ENCODE measurements at places on chromosomes 1 and 21.

DNA sequence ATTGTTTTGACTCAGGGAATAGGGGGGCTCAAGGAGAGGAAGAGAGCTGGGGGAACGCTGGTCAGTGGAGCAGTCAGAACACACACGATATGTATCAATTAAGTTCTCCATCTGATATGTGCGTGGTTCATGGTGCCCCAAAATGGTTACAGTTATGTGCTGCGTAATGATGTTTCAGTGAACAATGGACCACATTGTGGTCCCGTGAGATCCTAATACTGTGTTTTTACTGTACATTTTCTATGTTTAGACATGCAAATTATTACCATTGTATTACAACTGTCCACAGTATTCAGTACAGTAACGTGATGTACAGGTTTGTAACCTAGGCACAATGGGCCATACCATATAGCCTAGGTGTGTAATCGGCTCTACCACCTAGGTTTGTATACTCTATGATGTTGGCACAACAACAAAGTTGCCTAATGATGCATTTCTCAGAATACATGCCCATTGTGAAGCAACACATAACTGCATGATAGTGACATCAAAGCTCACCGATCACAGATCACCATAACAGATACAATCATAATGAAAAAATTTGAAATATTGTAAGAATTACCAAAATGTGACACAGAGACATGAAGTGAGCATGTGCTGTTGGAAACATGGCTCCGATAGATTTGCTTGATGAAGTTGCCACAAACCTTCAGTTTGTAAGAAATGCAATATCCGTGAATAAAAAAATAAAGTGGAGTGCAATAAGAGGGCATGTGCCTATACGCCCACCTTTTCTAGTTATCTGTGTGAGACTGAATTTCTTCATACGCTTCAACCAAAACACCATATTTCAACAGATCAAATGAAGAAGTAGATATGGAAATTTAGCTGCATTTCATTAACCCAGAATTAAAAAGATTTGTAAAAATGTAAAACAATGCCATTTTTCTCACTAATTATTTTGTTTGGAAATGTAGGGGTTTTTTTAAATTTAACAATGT lies 14.8 kb upstream of the TMEM54 start:
- DNase-seq: no peak

DNA sequence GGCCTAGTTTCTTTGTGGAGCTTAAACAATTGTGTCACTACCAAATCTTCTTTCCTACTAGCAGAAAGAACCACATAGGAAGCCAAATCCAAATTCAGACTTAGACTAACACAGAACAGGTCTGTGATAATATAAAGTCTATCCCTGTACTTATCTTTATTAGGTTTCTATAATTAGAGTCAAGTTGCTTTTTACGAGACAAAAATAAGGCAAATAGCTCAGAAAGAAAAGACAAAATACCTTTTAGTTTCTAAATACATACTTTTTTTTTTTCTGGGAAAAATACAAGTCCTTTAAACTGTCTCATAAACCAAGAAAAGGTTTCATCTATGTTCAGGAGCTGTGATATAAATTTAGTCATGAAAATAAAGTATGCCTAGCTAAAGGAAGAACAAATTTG lies 78.9 kb upstream of the LBR start:
- no peak for DNase-seq

DNA sequence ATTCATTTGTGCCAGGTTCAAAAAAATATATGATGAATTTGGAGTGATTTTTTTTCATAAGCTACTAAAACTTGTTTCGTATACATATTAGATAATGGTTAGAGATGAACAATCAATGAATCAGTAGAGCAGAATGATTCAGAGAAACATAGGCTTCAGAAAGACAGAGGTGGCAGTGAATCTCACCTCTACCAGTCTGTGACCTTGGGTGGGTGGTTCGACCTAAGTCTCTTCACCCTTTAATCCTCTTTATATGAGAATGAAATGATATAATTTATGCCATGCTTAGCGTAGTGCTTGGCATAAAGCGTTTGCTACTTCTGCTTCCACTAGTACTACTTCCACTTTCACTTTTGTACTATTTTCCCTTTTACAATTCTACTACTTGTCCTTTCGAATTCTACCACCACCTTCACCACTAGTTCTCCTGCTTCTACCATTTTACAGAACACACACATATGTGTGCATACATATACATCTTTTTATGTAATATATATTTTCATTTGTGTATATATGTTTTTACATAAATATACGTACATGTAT lies 45.1 kb downstream of the FYB2 start:
- no peak for DNase-seq

GRCh38 chr1:91803847-91804545 lies 82.0 kb downstream of the TGFBR3 start:
- peak; percentile 28 for DNase-seq

DNA sequence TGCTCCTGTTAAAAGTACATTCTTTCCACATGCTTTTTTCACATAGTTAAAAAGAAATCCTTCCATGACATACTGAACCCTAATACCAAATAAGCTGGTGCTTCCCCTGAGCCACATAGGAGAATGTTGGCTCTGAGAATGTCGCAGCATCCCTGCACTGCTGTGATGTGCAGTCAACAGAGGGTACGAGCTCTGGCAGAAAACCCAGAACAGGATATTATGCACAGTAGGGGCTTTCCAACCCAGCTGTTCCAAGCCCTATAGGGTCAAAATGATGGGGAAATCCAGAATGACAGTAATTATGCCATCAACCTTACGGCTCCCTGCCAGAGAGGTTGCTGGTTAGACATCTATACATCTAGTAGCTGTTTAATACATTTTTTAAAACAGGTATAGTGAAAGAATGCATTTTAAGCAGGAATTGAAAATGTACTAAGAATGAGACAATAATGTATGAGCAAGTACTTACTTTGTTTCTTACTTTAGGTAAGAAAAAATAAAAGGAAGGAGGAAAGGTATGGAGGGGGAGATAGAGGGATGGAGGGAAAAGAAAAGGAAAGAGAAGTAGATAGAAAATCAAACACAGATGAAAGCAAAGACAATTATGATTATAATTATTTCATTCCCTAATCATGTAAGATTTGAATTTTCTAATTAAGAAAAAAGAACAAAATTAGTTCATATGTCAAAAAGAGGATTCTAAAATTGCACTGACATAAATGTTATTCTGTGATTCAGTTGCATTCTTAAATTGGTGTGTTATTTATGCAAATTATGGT lies 126.0 kb downstream of the NR5A2 start:
- no peak for DNase-seq

DNA sequence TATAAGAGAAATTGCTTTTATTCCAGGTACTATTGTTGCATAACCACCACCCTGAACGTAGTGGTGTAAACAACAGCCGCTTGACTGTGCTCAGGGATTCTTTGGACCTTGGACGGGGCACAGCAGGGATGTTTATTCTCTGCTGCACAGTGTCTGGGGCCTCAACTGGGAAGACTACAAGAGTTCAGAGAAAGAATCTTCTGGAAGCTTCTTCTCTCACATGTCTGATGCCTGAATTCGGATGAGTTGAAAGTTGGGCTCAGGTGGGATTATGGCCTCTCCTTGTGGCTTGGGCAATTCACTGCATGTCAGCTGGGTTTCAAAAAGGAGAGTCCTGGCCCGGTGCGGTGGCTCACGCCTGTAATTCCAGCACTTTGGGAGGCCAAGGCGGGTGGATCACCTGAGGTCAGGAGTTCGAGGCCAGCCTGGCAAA lies 19.0 kb upstream of the SSBP3 start:
- no peak for DNase-seq

GRCh38 chr1:226476066-226476465 lies 68.2 kb upstream of the PARP1 start:
- no peak for DNase-seq

GRCh38 chr1:226723657-226724532 lies 15.2 kb downstream of the ITPKB start:
- no peak for DNase-seq

- DNase-seq: no peak
Measured at GRCh38 chr1:212760126-212760823, 31.3 kb downstream of the NSL1 start.

- DNase-seq: no peak
Measured at GRCh38 chr1:205500240-205501233, 3.9 kb upstream of the CDK18 start.

DNA sequence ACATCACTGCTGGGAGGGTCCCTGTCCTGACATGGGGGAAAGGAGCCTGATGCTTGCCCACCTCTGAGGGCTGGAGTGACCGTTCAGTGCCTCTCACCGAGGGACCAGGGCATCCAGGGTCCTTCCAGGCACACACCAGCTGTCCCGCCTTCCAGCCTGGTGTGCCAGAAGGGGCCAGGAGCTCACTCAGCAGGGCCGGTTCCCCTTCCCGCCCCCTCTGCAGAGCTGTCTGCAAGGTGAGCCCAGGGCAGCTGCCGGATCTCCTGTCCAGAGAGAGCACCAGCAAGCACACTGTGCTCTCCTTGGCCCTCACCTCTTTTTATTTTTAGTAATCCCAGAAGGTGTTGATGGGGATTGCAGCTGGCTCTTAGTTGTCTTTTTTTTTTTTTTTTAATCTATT lies 16.9 kb downstream of the H6PD start:
- no peak for DNase-seq

DNA sequence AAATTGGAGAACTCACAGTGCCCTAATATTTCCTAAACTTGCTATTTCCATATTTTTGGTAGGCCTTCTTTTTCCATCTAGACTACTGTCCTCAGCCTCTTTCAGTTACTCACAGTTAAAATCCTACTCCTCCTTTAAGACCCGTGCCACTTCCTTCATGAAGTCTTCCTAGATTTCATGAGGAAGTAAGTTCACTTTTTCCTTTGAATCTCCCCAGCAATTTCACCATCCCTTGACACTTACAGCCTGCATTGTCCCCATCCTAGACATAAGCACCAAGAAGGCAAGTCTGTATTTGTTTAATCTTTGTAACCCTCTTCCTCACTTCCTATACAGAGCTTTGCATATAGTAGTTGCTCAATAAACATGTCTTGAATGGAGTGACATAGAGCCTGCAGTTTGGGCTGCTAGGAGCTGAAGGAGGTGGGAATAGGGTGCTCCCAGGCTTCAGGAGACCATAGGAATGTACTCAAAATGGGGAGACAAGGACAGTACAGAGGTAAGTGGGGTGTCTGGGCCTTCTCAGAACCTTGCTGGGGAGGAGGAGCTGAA lies 5.3 kb upstream of the GPR61 start:
- DNase-seq: no peak

GRCh38 chr1:57024428-57024827 lies 58.6 kb upstream of the C8B start:
- DNase-seq: no peak

GRCh38 chr1:2112280-2112701 lies 62.1 kb downstream of the PRKCZ start:
- no peak for DNase-seq

DNA sequence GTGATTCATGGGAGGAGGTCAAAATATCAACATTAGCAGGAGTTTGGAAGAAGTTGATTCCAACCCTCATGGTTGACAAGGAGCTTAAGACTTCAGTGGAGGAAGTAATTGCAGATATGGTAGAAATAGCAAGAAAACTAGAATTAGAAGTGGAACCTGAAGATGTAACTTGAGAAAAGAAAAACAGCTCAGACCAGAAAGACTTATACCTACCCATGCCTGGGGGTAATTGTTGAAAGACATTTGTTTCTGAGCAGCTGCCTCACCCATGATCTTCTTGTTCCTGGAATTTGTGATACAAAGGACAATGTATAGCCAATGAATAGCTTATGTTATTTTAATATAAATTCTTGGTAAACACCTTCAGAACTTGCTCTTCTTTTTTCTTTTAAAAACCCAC lies 128.6 kb downstream of the LRIG2 start:
- no peak for DNase-seq

DNA sequence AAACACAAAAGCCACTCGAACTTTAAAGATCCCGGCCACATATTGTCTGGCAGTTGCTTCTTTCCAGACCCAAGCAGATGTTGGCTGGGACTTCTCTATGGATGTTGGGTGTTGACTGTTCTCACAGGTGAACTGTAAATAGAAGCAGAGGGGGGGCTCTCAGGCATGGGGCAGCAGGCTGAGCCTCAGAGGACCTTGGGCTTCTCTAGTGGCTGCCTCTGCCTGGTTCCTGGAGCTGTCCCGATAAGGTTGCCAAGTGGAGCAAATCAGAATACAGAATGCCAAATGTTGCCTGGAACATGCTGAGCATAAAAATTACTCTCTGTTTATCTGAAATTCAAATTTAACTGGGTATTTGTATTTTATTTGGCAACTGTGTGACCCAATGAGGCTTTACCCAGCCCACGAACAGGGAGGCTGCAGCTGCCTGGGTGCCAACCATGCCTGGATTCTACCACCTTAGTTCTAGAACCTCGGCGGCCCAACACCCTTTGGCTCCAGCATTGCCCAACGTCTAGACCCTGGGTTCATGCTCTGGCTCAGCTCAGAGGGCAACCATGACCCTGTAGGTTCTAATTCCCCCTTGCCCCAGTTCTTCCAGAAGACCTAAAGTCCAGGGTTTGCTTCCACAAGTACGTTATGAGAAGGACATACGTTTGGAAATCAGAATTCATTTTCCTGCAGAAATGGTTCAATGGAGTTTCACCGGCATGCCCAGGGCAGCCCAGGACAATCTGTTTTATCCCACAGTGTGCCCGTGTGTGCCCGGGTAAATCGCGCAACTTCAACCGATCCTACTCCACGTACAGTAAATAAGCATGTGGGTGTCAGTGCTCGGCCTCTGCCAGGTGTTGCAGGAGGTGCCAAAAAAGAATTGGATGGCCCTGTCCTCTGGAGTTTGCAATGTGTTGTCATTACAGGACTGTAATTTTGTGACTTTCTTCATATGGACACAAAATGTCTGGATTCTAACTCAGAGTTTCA lies 5.4 kb upstream of the SLC45A1 start:
- DNase-seq: no peak

DNA sequence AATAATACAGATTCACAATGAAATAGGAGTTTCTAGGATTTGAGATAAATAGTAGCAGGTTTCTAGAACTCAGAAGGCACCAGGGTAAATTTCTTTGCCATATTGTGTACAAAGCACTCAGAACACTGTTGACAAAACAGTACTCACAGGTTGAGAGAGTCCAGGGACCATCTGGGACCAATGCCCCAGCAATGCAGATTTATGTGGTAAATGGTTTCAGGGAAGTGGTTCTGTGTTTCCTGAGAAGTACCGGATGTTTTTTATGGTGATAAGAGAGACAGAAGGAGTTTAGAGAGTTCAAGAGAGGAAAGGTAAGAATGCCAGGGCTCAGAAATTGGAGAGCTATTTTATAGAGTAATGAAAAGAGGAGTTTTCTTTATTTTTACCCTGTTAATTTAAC lies 29.6 kb upstream of the DIPK1A start:
- DNase-seq: no peak

- DNase-seq: no peak
Measured at GRCh38 chr21:35508139-35508888, 459.2 kb upstream of the RUNX1 start.

Measured in stimulated activated CD8-positive, alpha-beta memory T cell treated with anti-CD3 and anti-CD28 coated beads, Interleukin-2, amount 100 ng/mL, for 1 hour (primary cell).